ENCODE measurements at places on chromosomes 16 and 17.

DNA sequence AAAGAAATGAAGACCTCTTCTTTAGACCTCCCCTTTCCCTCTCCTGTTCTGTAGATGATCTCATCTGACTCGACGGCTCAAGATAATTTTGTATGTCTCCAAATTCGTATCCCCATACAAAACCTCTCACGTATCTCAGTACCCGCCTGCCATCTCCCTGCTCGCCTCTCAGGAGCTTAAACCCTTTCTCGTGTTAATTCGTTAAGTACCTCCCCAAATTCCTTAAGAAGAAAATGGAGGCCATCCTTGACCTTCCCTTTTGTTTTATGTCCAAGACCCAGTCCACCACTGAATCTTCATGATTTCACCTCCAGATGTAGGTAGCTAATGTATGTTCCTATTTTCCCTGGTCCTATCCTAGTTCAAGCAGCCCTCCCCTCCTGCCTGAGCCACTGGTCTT lies 41.6 kb downstream of the OR3A1 start:
- DNase-seq = no peak

- DNase-seq = no peak
Measured at GRCh38 chr17:55124730-55125360, 139.9 kb upstream of the HLF start.

- DNase-seq = no peak
Measured at GRCh38 chr16:81891736-81892364, 112.8 kb downstream of the PLCG2 start.

- DNase-seq = no peak
Measured at GRCh38 chr16:19105891-19106624, 7.7 kb upstream of the ITPRIPL2 start.

DNA sequence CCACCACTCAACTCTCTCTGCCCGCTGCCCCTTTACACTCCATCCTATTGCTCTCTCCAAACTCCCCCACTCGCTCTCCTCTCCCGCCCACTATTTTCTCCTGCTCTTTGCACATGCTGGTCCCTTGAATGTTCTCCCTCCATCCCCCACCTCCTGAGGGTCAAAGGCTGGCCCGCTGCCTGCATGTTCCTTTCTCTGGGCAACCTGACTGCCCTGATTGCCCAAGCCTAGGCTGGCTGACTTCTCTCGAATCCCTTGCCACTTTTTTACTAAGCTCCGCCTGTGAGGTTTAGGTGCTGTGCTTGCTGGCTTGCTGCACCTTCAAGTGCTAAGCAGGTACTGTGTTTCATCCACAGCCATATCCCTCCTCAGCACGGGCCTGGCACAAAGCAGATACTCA lies 2.7 kb downstream of the EMC8 start:
- DNase-seq = no peak

DNA sequence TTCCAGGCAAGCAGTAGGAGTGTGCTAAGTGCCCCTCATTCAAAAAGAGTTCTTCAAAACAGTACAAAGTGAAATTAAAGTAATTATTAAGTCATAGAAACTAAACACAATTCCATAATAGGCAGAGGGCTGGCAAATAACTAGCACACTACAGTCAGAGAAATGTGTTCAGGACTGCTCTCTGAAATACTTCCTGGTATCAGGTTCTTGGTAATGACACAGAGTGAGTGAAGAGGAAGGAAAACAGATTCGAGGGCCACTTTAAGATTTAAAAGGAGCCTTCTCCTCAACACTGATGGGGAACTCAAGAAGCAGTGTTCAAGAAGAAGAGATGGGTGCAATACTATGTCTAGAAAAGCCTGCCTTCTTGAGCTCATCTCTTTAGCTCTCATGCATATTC lies 139.2 kb downstream of the TOX3 start:
- no peak for DNase-seq

DNA sequence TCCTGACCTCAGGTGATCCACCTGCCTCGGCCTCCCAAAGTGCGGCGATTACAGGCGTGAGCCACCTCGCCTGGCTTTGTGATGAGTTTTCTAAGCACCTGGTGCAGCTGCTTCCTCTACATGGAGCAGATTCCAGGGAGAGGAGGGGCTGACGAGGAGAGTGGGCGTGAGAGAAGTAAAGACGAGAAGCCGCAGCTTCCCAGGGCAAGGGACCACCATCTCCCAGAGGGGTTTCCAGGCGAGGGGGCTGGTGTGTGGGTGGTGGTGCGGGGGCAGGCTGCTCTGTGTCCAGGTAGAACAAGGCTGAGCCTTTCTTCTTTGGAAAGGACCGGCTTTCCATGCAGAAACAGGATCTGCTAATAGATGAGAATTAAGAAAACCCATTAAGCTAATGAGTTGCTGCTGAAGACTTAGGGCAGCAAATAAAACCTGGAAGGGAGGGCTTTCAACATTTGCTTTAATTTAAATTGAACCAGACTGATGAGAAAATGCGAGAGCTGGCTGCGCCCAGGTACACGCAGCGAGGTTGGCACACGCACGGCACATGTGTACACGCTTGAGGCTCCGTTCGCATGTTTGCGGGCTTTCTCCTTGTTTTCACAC lies 236.7 kb downstream of the RBFOX3 start:
- DNase-seq = no peak

Data from erythroblast (primary cell).